ENCODE measurements at places on chromosomes 5 and 9. TPM values are rescaled to one million over a fixed set of nuclear protein-coding genes. Genes with fewer than 3 reads are reported as not detected.

DNA sequence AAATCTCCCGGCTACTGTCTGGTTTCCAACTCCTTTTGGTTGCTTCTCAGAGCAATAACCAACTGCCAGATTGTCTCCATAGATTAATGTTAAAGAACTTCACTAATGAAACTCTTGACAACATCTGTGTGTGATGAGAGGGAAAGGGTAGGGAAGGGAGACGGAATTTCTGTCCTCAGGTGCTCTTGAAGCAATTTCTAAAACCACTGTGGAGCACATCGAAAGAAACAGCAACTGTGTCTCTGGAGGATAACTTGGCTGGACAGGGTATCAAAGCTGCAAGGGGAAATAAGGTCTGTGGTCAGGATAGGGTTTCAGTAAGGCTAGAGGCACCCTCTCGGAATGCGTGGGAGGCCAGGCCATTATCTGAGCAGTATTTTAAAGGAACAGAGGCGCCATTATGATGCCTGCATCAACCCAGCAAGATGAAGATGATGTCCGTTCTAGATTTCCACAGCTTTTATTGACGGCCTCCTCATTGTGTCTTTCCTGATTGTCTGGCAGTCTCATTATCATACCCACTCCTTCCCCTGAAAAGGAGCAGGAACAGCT is 76.6 kb downstream of the RORB start:
- no peak for DNase-seq

Gene PLGRKT
- polyA plus RNA-seq = 25.5 TPM

DNA sequence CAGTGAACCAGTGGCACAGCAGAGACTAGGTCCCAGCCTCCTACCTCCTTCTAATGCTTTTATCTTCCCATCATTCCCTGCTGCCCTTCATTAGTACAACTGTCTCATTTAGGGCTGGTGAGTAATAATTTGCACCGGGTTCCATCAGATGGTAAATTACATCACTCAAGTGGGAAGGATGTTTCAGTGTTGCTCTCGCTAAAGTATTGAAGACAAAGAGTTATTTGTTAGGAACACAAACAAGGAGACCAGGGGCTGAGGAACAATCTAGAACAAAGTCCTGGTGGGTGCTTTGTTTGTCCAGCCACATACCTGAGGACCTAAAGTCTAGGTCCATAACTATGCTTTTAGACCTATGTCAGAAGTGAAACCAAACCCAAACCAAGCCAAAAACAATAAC is 52.4 kb downstream of the SEC61B start:
- no peak for DNase-seq

DNA sequence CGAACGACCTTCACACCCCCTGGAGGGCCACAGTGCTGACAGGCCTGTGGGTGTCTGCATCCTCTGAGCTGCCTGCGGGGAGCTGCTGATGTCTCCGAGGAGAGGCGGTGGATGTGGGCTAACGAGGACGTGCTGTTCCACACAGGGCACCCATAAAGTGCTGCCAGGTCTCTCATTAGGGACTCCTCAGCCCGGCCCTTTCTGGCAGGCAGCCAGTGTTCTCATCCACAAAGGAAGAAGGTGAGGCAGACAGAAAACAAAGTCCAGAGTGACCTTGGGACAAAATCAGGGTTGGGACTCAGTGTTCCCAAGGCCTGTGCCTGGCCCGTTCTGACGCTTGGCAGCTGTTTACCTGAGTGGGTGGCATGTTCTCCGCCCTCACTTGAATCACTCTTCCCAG is 29.3 kb downstream of the CARTPT start:
- peak; percentile 12 for DNase-seq

DNA sequence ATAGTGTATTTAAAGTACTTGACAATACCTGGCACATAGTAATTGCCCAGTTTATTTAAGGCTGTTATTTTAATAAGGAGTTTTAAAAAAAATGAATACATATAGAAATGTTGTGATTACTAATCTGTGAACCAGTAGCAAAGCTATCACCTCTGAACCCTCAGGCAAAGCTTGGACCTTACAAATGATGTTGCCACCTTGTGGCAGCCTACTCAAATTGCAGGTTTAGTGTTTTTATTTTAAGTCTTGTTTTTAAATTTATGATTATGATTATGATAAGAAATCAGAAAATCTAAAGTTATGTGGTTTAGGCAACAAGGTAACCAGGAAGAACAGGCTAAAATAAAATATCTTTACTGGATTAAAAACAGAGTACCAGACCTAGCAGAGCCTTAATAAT is 35.8 kb downstream of the PPARGC1B start:
- DNase-seq = no peak

- no peak for DNase-seq
Measured at GRCh38 chr9:97638666-97639065, 5.0 kb downstream of the NCBP1 start.

- peak; percentile 17 for DNase-seq
Measured at GRCh38 chr9:115673599-115673998, 480.0 kb upstream of the PAPPA start.

DNA sequence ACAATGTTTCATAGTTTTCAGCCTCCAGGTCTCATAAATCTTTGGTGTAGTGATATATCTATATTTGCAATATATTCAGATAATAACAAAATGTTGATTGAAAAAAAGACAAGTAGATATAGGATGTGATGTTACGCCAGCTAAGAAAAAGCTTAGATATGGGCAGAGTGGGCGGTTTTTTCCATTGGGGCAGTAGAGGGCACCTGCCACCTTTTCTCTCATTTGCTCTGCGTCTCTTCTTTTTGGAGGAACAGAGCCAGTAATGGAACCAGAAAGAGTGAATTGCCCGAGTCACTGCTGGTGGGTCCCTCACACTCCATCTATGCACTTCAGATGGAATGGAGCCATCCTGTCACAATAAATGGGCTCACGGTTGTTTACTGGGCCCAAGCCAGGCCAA is 62.1 kb upstream of the FANCC start:
- DNase-seq = no peak

- DNase-seq = peak; percentile 67
Measured at GRCh38 chr5:150616024-150616470, 24.4 kb upstream of the SYNPO start.

GRCh38 chr5:171418982-171419687 is at the start of gene FGF18:
TSS of gene FGF18 (plus strand) at chr5:171419647. CDS start at chr5:171420200, 553 bp downstream.
- peak; percentile 60 for DNase-seq

DNA sequence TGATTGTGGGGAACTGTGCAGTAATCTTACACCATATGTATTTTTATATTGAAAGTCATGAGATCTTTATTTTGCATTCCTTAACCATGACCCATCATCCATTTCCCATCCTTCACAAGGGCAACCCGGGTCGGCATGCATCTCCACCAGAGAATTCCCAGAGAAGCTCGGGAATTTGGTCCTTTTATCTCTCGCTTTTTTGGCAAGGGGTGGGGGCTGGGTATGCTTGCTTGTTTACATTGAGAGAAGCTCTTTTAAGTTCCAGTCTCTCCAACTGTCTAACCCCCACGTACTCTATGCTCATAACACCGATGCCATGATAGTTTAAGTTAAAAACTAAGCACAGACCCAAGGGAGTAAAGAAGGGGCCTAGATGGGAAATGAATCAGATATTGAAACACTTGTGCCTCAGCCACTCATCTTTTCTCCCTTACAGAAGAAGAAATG is 109.9 kb upstream of the NFIB start:
- DNase-seq = no peak

- DNase-seq = no peak
Measured at GRCh38 chr5:82564963-82565362, 286.8 kb upstream of the RPS23 start.

Data from psoas muscle (tissue), 8 donors.